GM23338 (cell line): ENCODE measurements at places on chromosomes 16 and 17. TPM values are rescaled to one million over a fixed set of nuclear protein-coding genes. Genes with fewer than 3 reads are reported as not detected.
A peak's percentile ranks its signal among the peaks of the same experiment; 100 is the strongest.

CPHXL2 gene
- not detected in 2 replicates for total RNA-seq

NACA2 gene
- not detected in 2 replicates for total RNA-seq

KRTAP16-1 gene
- not detected in 2 replicates for total RNA-seq

CDK3 gene
- total RNA-seq, result 5.9 and 10.2 TPM in 2 replicates

RMI2 gene
- 98.2 and 120 TPM in 2 replicates for total RNA-seq

TP53TG3 gene
- total RNA-seq, result not detected in 2 replicates

PPL gene
- 26.1 and 31.7 TPM in 2 replicates for total RNA-seq

ADAD2 gene
- total RNA-seq, result 1.5 and 4.5 TPM in 2 replicates

DNA sequence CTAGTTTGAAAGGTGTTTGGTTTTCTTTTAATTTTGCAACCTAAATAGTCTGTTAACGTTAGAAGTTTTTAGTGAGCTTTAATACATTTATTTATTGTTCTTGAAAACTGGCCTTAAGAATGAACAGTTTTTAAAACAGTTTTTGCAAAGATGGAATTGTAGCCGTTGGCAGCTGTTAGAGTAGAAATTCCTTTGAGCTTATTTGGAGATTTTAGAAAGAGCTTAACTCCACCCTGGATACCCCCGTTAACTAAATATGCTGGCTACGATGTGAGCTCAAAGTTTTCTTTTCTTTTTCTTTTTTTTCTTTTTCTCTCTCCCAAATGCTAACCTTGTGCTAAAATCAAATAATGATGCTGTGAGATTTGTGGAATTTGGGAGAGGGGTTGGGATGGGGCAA lies 75.2 kb downstream of the COX10 start:
- no peaks in the 10 kb centered on the region for H3K27me3 ChIP-seq
- no peaks in the 10 kb centered on the region for H3K36me3 ChIP-seq
- DNase-seq, result no peak
- H3K4me3 ChIP-seq, result no peak overlapping the region
- no peak overlapping the region for H3K27ac ChIP-seq

DNA sequence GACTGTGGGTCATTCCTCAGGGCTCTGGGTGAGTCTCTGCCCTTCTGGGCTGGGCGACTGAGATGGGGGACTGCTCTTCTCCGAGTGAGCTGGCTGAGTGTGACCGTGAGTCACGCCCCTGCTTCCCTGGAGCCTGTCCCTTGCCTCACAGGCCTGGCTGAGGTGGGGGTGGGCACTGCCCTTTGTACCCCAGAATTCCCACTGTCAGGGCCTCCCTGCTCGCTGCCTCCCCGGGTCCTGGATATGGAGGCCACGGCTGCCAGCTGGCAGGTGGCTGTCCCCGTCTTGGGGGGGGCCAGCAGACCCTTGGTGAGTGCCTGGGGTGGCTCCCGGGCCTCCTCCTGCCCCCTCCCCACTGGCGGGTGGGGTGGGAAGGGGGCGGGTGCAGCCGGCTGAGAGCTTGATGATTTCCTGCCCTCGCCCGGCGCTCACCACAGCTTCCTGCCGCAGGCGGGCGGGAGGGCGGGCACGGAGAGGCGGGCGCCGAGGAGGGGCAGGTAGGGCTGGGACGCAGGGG lies at the start of gene LAT:
TSS of gene LAT (plus strand) at position 434 of the 517 bp plus-strand sequence. CDS start 366 bp downstream, outside the sequence.
- H3K27ac ChIP-seq, result no peak within 1 kb of the TSS
- no peak within 1 kb of the TSS for H3K4me3 ChIP-seq
- DNase-seq, result no peak
- H3K4me1 ChIP-seq, result no peaks in the 10 kb centered on the region
- H3K36me3 ChIP-seq, result 0 out of 2 replicates have a peak, but pooled peaks cover 4% of the 10 kb centered on the region
- no peaks in the 10 kb centered on the region for H3K27me3 ChIP-seq

GRCh38 chr17:30000755-30001257 lies 59.4 kb downstream of the EFCAB5 start:
- peak; percentile 6 for DNase-seq
- no peaks in the 10 kb centered on the region for H3K36me3 ChIP-seq
- no peak overlapping the region for H3K27ac ChIP-seq
- H3K4me3 ChIP-seq, result no peak overlapping the region
- H3K4me1 ChIP-seq, result no peaks in the 10 kb centered on the region
- H3K27me3 ChIP-seq, result no peaks in the 10 kb centered on the region

- no peak overlapping the region for H3K4me3 ChIP-seq
- H3K36me3 ChIP-seq, result no peaks in the 10 kb centered on the region
- H3K27me3 ChIP-seq, result no peaks in the 10 kb centered on the region
- H3K4me1 ChIP-seq, result no peaks in the 10 kb centered on the region
- no peak overlapping the region for H3K27ac ChIP-seq
Measured at GRCh38 chr16:72246423-72246822, 74.5 kb upstream of the PMFBP1 start.

DNA sequence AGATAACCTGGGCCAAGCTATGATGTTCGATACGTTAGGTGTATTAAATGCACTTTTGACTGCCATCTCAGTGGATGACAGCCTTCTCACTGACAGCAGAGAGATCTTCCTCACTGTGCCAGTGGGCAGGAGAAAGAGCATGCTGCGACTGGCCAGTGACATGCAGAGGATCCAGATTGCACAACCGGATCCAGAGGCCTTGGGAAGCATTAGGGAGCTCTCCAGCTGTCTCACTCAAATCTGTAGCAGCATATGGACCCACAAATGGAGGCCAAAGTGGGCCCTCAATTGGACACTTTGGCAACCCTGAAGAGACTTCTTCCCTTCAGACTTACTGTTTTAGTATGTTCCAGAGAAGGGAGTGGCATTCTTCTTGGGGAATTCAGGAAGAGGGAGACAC lies 20.9 kb downstream of the PDZD9 start:
- DNase-seq, result no peak
- H3K27ac ChIP-seq, result no peak overlapping the region
- no peaks in the 10 kb centered on the region; the same call in 1 of the 2 replicates for H3K4me1 ChIP-seq
- H3K27me3 ChIP-seq, result no peaks in the 10 kb centered on the region
- peaks cover 71% of the 10 kb centered on the region for H3K36me3 ChIP-seq
- H3K4me3 ChIP-seq, result no peak overlapping the region

- no peaks in the 10 kb centered on the region for H3K36me3 ChIP-seq
- H3K4me3 ChIP-seq, result no peak overlapping the region
Measured at GRCh38 chr17:17363638-17364337, 60.6 kb downstream of the NT5M start.
